ENCODE measurements at places on chromosomes 5 and 9.

DNA sequence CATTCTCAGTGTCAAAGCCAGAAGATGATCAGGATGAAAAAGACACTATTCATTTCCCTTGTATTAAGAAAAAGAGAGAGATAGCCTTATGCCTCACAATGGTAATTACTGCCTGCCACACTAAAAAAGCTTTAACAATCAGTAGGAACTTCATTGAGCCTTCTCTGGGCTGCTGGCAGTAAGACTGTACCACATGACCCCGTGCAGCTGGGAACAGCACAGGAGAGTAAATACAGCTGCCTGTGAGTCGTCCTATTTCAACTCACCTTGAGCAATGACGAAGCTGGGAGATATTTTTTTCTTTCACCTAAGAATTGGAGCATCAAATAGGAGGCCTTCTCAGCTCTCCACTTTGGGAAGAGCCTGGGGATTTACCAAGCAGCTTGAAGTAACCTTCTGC is 316.3 kb downstream of the GABRB2 start:
- no peak for DNase-seq

GRCh38 chr5:98263084-98263483 is 510.4 kb upstream of the RGMB start:
- DNase-seq: no peak

GRCh38 chr5:130050585-130050984 is 146.3 kb downstream of the CHSY3 start:
- no peak for DNase-seq

- no peak for DNase-seq
These were observed 123.3 kb downstream of the SUSD1 start for GRCh38 chr9:112051812-112052211.

- no peak for DNase-seq
These were observed 244.0 kb downstream of the SEC61B start for GRCh38 chr9:99466104-99466503.

GRCh38 chr5:180103487-180104167 is 32.1 kb upstream of the RNF130 start:
- no peak for DNase-seq

DNA sequence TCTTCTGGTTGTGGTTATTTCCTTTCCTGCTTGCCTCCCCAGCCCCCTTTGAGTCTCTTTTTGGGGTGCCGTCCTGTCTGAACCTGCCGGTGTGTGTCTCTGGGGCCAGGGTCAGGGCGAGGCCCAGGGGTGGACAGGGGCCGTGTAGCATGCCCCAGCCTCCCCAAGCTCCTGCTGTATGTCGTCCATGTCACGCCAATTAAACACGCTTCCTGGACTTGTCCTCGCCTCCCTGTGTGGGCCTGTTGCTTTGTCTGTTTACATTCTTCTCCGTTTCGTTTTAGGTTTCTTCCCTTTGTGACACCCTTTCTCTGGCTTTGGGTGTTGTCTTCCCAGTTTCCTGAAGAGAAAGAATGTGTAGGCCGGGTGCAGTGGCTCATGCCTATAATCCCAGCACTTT is 28.5 kb upstream of the HMCN2 start:
- DNase-seq: no peak

DNA sequence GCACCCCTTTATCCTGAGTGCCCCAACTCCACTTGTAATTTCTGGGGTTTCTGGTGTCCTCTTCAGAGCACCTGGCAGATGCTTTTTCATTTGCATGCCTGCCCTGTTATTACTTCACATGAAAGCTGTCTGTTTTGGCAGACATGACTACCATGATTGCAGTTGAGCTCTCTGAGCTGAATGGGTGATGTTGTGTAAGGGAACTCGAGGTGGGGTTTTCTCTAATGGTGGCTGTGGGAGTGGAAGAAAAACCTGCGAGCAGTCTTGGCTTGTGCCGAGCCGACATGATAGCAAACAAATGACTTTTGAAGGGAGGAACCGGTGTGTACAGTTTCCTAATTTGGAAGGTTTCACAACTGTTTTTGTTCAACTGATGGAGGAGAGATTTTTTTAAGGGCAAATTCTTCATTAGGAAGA is 196.2 kb downstream of the AOPEP start:
- peak; percentile 7 for DNase-seq

GRCh38 chr5:73135429-73136054 is 15.2 kb downstream of the TMEM171 start:
- DNase-seq: peak; percentile 72

GRCh38 chr9:13993632-13994185 is 320.2 kb downstream of the NFIB start:
- no peak for DNase-seq

DNA sequence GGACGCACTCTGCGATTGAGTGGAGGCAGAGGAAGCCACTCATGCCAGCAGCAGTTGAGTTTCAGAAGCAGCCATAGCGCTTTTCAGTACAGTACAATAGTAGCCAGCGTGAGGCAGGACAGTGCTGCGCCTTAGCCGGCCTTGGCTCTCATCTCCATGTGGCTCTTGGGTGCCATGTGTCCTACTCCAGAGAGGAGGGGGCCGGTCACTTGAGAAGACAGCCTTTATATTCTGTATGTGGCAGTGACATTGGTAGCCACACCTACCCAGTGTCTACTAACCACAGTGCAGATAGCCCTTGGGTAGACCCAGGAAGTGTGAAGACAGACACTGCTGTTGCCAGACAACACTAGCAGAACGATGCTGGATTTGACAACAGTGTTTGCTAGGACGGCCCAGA is 42.3 kb downstream of the FAM78A start:
- no peak for DNase-seq

DNA sequence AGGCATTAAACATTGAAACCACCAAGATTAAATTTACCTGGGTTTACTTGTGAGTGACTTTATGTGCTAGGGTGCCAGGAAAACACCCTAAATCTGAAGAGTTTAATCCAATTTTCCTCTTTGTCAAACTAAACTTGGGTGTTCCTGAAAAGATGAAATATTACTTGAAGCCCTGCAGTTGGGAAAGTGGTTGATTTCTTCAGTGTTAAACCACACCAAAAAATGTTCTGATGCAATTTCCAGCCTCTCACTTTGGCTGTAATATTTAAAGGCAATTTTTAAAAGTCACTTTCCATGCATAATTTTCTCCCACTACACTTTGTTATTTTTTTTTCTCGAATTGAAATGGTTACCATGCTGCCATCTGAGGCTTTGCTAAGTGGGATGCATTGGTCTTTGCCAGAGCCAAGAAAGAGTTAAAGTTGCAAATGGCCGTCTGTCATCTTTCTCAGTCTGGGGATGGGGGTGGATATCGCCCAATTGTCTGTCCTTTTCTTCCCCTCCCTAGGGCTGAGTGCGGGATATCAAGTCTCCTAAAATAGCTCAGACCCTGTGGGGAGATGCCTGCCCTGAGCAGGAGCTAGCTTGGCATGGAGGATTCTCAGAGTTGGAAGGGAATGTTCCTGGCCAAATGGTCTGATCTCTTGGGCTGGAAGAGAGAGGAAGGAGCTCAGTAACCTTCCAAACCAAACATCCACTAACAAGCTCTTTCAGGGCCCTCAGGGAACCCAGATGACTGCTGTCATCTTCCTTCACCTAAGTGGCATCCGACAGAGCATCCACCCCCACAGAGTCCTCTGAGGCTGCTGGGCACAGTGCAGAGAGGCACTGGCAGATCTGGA is 13.6 kb upstream of the SHB start:
- DNase-seq: no peak

GRCh38 chr5:7881091-7881490 is 12.1 kb downstream of the MTRR start:
- DNase-seq: peak; percentile 11

GRCh38 chr5:448061-448765 is 5.2 kb downstream of the EXOC3 start:
- DNase-seq: no peak

DNA sequence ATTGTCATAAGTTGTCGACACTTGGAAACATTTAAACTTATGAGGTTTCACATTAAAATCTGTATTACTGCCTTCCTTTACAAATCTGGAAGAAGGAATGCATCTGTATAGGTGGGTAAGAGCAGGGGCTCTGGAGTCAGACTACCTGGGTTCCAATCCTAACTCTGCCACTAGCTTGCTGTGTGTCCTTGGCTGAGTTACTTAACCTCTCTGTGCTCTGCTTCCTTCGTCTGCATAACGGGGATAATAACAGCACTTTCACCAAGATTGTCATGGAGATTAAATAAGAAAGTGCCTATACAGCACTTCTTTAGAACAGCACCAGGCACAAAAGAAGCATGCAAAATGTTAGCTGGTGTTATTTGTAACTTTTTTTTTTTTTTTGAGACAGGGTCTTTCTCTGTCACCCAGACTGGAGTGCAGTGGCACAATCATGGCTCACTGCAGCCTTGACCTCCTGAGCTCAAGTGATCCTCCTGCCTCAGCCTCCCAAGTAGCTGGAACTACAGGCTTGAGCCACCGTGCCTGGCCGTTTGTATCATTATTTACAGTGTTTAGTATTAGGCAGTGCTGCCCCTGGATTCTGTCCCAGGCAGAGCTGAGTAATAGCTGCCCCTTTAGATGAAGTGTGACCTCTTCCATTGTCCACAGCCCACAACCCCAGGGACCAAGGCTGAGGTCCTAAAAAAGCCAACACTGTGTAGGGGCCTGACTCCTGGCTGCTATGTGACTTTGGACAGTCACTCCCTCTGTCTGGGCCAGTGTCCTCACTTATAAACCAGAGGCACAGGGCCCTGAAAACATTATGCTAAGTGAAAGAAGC is 25.4 kb upstream of the TTLL11 start:
- no peak for DNase-seq

GRCh38 chr9:136212345-136212950 is 7.5 kb upstream of the LHX3 start:
- DNase-seq: no peak

All from NAMALWA (cell line).